ENCODE measurements at places on chromosomes 12 and 14.
A peak's percentile ranks its signal among the peaks of the same experiment; 100 is the strongest.

DNA sequence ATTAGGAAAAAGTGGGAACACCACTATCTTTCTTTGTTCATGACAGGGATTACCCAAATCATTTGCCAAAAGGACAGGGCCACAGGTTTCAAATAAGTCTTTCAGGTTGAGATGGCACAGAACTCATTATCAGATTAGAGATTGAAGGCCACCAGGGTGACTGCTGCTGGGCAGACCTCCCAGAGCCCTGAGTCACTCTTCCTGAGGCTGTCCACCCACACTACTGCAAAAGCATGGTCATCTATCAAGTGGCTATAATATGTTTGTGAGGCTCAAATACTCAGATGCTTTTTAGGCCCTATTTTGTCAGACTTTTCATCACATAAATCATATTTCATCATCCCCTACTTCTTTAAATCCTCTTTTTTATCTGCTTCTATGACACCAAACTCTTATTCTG, 155.3 kb upstream of the CCDC196 start:
- no peak for DNase-seq

- peak; percentile 64 for DNase-seq
These were observed 25.0 kb upstream of the CIT start for GRCh38 chr12:119902084-119902509.

DNA sequence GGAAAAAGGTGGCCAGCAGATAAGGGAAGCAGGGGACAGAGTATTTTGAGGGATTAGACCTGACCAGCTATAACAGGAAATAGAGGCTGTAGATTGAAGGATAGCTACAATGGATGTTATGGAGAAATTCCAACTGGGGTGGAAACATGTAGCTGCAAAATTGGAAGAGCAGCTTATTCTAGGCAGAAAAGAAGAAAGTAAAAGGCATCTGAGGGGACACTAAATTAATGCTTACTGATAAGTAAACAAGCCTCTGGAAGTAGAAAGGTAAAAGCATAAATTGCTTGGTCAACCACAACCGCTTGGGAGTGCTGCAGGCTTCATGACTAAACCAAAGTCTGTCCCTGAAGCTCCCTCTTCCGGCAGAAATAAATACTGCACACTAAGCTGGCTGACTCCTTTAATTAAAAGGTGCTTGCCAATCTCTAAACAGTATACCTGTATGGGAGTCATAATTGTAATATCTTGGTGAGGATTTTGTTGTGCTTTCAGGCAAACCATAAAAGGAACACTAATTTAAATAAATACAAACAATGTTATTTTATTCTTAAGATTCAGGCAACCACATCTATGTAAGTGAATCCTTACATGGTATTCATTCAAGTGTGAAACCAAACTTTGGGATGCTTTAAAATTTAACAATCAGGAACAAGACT, 7.7 kb downstream of the UBC start:
- DNase-seq, result peak; percentile 85

- DNase-seq, result no peak
These were observed 15.9 kb upstream of the BLTP3B start for GRCh38 chr12:100158535-100158934.

DNA sequence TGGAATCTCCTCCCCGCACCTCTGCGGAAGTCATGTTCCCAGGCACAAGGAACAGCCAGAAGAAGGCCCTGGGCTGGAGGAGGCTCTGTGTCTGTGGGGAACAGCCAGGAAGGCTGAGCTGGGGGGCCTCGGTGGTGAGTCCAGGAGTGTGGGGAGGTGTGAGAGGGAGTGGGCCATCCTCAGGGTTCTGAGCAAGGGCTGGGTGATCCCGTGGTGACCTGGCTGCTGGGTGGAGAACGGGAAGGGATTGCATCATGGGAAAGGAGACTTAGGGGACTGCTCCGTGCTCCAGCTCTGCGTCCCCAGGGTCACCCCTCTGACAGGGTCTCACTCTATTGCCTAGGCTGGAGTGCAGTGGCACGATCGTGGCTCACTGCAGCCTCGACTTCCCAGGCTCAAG, 13.8 kb downstream of the AACS start:
- DNase-seq, result no peak
